ENCODE measurements at places on chromosomes 13 and 19.

- DNase-seq, result no peak
Measured at GRCh38 chr13:30128591-30128990, 178.8 kb downstream of the KATNAL1 start.

DNA sequence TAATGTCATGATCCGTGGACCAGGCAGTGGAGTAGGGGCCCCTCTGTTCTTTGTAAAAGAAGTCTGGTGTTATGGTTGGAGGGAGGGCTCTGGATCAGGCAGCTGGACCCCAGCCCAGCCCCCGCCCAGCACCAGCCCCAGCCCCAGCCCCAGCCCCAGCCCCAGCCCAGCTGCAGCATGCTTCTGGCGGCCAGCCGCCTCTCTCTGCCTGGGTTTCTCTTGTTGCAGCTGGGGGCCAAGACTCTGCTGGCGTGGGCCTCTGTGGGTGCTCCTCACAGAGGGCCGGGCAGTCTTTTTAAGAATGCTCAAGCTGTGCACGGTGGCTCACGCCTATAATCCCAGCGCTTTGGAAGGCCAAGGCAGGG, 17.9 kb downstream of the DOT1L start:
- DNase-seq, result no peak

DNA sequence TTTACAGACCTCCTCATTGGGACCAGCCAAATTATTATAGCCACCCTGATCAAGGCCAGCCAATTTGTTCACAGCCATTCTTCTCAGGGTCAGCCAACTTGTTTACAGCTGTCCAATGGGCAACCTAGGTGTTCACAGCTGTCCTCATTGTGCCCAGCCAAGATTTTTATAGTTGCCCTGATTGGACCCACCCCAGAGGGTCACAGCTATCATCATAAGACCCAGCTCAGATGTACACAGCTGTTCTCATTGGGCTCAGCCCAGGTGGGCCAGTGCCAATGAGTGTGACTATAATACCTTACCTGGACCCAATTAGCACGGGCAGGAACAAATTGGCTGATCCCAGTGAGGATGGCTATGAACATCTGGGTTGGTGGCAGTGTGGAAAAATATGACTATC, 1151.8 kb downstream of the UQCRFS1 start:
- no peak for DNase-seq

GRCh38 chr19:11237321-11237720, 2.1 kb upstream of the ANGPTL8 start:
- DNase-seq, result no peak

DNA sequence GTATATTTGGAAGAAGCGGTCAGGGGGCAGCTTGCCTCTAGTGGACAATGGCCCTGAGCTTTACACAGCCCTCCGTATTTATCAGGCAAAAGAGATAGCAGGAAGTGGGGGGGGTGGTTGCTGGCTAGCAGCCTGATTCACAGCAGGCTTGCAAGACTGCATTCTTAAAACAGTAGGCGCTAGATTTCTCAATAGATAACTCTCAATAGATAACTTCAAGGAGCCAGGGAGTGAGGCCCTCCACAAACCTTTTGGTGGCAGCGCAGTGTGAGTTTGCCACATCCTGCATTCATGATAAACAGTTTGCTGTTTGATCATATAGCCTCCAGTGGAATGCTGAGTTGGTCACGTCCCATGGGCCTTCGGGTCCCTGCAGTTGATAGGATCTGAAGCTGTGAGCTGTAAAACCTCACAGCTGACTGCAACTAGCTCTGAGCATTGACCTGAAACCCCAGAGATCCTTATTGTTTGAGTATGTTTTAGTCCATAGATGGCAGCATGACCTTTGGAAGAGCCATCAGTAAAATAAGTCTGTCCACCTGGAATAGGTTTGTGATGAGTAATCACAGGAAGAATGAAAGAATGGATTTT, 12.2 kb downstream of the FPR3 start:
- no peak for DNase-seq

DNA sequence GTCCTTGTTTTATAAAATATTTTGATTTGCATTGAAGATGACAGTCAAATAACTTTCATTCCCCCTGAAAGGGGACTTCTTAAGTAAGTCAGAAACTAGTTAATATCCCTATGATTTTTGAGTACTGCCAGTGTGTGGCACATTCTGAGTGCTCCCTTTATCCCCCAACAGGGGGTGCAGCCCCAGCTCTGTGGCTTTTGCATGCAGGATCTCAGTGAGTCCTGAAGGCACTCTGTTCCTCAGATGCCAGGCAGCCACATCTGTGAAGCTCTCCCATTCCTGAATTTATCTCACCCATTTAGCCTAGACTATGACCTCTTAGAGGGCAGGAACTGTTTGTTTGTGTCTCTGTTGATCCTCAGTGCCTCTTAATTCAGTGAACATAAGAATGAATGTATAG, 123.1 kb downstream of the CDK8 start:
- no peak for DNase-seq

DNA sequence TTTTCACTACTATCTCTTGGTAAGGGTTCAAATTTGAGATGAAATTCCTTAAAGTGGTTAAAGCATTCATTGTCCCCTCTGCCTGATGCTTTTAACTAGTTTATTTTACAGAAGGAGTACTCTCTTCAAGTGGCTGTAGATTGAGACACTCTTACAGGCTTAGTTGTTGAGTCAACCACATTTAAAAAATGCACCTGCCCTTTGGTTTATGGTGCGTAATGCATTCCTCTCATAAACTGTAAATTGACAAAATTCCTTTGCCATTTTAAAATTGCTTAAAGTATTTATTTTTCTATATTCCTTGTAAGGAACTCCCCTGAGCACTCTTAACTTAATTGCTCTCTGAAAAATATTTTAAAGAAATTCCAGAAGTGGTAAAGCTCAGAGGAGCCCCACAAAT, 826 bp upstream of the GPC5 start:
- no peak for DNase-seq

GRCh38 chr19:43290568-43291359, 21.4 kb upstream of the PSG9 start:
- no peak for DNase-seq

DNA sequence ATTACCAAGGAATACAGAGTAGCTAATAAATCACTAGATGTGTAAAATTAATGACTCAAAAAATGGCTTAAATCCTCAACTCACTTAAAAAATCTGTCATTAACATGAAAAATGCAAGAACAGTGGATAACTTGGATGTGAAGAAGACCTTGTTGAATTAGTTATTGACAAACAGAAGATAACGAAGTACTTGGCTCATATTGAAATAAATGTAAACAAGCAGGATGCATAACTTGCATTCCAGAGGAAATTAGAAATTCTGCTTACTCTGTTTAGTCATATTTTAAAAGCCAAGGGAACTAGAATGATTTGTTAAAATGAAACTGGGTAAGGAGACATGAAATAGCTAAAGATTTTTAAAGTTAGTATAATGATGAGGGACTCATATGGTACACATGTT, 1812.2 kb downstream of the PCDH9 start:
- no peak for DNase-seq
